ENCODE measurements at places on chromosomes 6 and 20.

DNA sequence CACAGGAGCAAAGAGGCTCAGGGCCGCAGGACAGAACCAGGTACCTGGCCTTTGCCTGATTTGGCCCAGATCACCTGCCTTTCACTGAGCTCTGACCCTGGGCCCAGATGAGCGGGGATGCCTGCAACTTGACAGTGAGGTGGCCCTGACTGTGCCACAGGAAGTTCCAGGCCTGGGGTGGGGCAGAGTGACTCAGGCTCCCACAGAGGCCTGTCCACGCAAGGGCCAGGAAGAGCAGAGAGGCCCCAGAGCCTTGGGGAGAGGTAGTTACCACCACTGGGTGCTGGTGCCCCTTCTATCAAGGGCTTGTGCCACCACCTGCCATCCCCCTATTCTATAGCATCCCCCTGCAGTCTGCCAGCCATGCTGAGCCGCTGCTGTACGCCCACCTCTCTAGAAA, 4.1 kb upstream of the NOL4L start:
- no peak for DNase-seq

DNA sequence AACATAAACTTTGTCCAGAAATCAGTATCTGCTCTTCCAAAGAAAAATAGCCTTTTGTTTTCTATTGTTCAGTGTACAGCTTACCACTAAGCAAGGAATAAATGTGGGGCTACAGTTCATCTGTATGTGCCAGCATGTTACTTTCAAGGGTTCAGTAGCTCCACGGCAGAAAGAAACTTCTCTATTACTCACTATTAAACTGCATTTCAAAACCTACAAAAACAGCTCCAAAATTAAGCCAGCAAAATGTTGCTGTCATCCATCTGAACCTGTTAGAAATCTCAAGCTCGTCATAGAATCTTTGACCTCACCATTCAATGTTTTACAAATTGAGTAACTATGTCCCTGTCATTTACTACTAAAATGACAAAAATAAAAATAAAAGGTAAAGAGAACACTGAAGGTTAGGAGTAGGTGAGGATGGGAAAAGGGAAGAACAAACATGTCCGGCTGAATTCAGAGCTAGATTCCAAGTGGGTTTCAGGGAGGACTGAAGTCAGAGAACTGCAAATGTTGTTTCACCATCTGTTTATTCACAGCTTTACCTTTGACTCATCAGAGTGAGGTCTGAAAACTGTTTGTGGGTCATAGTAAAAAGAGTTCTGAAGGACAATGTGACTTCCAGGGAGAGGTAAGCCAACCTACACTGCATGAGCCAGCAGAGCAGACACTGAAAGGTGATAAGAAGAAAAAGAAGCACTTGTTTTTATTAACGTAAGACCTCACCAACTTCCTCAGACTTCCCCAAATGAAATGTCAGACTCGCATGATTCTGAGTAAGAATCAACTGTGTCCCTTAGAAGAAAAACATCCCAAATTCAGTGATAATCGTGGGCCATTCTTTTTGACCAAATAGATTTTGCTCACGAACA, 62.0 kb downstream of the ATXN1 start:
- no peak for DNase-seq

- no peak for DNase-seq
Observed at GRCh38 chr20:19881080-19881840, 123.2 kb downstream of the RIN2 start.

DNA sequence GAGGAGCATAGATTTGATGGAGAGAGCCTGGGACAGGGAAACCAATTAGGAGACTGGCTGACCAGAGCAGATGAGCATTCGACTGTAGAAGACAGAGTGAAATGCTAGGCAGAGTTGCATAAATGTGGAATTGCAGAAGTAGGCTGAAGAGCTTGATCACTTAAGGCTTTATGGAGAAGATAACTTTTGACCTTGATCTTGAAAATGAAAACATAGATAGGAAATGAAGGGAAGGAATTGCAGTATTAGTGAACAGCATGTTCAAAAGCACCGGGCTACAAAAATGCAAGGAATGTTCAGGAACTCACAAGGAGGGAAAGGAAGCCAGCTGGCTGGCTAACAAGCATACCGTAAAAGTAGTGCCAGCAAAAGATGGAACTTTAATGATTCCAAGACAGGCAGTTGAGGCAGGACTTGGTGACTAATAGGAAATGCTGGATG, 20.5 kb upstream of the LTV1 start:
- DNase-seq, result no peak

DNA sequence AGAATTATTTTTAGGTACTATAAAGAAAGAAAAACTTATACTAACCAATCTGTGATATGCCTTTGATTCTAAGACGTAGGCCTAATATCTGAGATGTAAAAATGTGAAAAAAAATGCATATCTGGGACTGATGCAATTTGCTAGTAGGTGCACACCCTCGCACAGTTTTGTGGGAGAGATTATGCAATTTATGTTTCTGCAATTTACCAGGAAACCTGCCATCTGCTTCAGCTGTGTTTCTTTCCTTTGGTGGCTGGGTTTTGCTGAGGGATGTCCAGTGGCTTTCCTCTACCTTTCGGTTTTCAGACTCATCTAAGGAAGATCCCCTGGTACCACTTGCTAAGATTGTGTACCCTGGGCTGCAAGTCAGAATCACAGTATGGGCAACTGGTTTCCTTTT, 186.9 kb downstream of the ZFP64 start:
- DNase-seq, result no peak

DNA sequence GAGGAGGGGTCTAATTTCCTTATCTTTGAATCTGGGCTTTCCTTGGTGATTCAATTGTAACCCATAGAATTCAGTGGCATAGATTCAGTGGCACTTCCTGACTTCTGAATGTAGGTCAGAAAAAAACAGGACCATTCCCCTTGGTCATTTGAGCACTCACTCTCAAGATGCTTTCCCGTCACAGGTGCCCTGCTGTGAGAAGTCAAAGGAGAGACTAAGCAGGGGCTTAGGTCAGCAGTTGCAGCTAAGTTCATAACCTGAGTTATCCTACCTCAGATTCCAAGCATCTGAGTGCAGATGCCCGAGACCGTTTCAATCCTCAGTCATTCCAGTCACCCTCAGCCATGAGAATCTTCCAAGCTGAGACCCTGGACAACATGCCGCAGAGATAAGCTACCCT, 506.6 kb downstream of the FRK start:
- DNase-seq, result no peak

GRCh38 chr6:160356074-160356744, 8.0 kb downstream of the SLC22A3 start:
- no peak for DNase-seq

GRCh38 chr6:13229205-13230085, 98.9 kb downstream of the TBC1D7 start:
- DNase-seq, result no peak

- no peak for DNase-seq
Observed at GRCh38 chr6:5438922-5439584, 177.7 kb downstream of the FARS2 start.

- no peak for DNase-seq
Observed at GRCh38 chr6:109678240-109678639, 12.8 kb downstream of the AK9 start.

DNA sequence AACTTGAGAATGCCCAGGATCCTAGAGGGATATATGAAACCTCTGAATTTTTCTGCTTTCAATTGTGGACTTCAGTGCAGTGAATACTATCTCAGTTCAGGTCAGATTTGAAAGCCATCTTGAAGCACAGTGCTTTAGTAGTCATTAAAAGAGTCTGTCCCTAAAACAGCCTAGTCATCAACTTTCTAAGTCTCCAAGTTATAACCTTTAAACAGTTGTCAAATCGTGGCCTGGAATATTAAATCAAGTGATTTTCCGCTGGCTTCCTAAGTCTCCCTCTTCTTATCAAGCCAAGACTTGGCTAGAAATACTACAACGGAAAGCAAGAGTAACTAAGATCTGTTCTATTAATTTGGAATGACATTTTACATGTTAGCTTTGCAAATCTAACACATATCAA, 45.8 kb downstream of the SCML4 start:
- DNase-seq, result no peak

DNA sequence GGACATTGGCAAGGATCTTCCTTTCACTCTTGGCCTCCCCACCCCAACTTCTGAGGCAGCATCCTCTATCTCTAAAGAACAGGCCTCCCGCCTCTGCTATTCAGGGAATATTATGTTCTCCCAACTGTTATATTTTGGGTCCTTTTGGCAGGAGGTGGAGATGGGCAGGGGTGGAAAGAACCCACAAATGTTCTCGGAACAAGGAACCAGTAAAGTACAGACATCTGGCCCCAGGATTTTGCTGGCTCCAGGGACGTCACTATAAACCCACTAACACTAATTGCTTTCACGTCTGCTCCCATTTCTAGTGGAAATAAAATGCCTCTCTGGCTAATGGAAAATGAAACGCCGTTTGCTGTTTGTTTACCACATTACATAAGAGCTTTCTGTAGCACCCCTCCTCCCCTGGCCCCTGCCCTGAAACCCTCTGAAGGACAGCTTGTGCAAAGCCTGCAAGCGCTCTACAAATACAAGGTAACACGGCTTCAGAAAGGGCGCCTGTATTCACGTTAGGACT, 77.7 kb upstream of the TBC1D7 start:
- no peak for DNase-seq

DNA sequence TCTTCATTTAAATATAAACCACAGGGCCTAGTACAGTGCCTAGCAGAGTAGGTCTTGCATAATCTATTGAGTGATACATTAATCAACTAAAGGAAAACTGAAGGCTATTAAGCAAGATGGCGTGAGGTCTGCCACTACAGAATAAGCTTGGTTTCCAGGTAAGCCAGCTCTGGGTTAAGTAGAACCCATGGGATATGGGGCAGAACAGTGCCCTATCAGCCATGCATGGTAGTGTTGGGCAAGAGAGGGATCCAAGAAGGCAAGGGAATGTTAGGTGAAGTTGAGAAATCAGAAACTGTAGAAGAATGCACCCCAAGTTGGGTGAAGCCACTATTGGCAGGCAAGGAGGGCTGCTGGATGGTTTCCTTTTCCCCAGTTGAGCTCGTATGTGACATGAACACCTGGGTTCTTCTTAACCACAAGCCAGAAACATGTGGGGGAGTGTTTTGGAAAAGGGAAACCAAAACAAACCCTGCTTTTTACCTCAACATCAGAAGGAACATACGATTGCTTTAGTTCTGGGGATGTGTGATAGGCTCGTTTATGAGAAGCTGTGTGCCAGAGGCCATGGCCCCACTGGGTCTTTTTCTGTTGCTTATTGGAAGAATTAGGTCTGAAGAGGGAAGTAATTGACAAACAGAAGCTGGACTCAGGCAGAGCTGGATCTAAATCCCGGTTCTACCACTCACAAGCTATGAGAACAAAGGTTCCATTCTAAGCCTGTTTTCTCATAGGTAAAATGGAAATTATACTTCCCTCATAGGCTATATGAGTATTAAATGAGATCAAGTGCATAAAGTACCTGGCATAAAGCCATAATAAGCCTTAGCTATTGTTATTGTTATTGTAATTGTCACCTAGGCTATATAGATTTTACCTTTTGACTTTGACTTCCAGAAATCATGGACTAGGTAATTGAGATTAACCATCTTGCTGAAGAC, 33.5 kb downstream of the NEDD9 start:
- DNase-seq, result peak; percentile 91

DNA sequence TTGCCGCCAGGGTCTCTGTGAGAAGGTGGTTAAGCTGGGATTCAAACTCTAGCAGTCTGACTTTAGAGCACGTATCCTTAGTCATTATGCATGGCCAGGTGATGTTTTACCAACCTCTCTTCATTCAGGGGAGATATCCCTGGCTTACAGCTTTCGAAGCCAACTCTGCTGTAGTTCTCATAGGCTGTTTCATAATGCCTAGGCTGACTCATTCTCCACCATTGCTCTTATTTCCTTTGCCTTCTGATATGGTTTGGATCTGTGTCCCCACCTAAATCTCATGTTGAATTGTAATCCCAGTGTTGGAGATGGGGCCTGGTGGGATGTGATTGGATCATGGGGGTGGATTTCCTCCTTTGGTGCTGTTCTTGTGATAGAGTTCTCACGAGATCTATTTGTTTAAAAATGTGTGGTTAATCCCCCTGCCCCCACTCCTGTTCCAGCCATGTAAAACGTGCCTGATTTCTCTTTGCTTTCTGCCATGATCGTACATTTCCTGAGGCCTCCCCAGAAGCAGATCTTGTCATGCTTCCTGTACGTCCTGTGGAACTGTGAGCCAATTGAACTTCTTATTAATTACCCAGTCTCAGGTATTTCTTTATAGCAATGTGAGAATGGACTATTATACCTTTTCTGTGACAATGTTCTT, 94.6 kb upstream of the MAN1A1 start:
- no peak for DNase-seq

DNA sequence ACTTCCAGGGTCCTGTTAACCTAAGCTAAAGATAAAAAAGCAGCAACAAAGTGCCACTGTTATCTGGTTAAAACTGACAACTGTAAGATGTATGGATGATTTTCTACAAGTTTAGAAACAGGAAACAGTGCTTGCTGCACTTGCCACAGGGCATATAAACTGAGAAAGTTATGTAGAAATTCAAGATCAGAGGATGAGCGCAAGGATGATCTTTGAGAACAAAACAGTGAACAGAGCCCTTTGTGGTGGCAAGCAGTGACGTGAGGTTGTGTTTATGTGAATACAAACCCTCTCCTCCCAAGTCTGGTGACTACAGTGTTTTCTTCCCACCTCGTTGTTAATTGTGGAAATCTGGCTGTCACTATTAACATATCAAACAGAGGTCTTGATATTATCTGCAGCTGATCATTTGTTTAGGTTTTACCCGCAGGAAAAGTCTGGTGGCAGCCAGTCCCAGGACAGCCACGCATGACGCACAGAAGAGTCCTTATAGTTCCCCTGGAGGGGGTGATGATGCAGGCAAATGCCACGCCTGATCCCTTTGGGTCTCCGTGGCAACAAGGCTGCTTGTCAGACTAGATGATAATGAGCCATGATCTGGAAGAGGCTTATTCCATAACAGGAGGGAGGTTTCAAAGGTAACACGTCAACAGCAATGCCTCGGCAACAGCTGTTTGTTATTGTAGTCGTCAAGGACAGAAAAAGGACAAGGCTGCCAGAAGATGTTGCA, 43.1 kb upstream of the TNFAIP3 start:
- peak; percentile 63 for DNase-seq

DNA sequence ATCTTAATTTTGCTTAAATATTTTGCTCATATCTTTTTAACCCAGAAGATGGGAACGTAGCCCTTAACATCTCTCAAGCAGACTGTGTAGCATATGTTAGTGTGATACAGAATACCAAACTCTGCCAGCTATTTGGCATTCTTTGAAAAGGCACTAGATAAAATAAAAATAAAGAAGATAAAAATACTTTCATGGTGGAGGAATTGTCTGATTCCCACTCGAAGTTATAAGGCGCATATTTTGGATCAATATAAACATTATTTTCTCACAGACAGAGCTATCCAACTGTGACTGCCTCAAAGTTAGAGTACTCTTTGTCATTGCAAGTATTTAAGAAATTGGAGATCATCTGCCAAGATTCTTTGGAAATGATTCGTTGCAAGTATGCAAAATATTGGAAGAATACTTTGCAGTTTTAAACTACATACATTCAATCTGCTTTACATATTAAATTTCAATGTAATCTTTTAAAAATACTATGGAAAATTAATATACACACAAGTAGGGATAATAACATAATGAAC, 10.8 kb upstream of the EEF1E1 start:
- DNase-seq, result no peak

Measured in thymus (tissue), 14 donors.